Colonic mucosa (tissue), 4 donors: ENCODE measurements at places on chromosomes 3 and 15. TPM values are rescaled to one million over a fixed set of nuclear protein-coding genes. Genes with fewer than 3 reads are reported as not detected.
A peak's percentile ranks its signal among the peaks of the same experiment; 100 is the strongest.

DNA sequence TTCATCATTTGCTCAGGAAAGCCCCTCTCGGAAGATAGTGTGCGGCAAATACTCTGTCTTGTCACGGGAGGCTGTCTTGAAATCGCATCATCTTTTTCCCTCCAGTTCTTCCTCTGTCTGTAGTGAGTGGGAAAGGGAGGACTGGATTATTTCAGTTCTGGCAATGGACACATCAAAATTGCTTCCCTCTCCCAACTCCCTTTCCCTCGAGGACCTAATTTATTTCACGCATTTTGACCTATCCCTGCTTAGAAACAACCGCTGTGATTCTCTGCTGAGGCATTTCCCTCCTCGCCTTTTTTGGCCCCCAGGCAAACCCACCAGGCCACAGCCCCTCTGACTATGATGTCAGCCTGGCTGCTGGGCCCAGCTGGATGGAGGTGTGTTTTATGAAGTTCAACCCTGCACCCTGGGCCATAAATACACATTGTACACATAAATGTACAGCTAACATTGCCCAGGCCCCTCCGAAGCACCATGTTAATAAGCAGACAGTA lies 138.7 kb upstream of the LRTM1 start:
- H3K36me3 ChIP-seq: no peaks in the 10 kb centered on the region
- no peaks in the 10 kb centered on the region for H3K27me3 ChIP-seq
- no peak for DNase-seq
- H3K4me3 ChIP-seq: no peak overlapping the region

DNA sequence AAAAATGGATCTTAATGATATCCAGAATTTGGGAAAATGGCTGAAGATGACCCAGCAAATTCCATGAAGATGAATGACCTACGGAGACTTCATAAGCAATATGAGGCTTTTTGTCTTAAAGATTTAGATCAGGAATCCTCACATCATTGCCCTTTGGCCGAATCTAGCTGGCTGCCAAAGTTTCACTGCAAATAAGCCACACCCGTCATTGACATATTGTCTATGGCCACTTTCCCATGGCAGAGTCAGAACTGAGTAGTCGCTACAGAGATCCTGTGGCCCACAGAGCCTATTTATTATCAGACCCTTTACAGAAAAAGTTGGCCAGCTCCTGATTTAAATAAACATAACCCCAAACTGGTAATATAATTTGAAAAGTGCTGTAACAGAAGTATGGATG lies 307.4 kb upstream of the RARB start:
- H3K36me3 ChIP-seq: no peaks in the 10 kb centered on the region
- DNase-seq: peak; percentile 78
- no peak overlapping the region for H3K27ac ChIP-seq
- H3K4me3 ChIP-seq: no peak overlapping the region
- no peaks in the 10 kb centered on the region for H3K27me3 ChIP-seq
- H3K4me1 ChIP-seq: no peaks in the 10 kb centered on the region

DNA sequence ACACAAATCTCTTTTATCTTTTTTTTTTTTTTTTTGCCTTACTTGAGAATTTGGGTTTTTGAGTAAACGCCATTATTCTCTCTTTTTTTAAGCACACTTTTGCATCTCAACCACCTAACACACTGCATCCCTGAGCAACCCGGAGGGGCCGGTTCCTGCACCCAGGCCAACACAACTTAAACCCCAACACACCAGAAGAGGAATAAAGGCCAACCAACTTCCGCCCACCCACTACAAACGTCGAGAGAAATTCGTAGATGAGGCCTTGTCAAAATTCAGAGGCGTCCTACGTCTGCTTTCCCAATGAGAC lies 389 bp upstream of the CCNB2 start:
- H3K4me3 ChIP-seq: peak overlapping the region; percentile 58
- DNase-seq: no peak
- no peaks in the 10 kb centered on the region for H3K27me3 ChIP-seq
- H3K36me3 ChIP-seq: no peaks in the 10 kb centered on the region

DNA sequence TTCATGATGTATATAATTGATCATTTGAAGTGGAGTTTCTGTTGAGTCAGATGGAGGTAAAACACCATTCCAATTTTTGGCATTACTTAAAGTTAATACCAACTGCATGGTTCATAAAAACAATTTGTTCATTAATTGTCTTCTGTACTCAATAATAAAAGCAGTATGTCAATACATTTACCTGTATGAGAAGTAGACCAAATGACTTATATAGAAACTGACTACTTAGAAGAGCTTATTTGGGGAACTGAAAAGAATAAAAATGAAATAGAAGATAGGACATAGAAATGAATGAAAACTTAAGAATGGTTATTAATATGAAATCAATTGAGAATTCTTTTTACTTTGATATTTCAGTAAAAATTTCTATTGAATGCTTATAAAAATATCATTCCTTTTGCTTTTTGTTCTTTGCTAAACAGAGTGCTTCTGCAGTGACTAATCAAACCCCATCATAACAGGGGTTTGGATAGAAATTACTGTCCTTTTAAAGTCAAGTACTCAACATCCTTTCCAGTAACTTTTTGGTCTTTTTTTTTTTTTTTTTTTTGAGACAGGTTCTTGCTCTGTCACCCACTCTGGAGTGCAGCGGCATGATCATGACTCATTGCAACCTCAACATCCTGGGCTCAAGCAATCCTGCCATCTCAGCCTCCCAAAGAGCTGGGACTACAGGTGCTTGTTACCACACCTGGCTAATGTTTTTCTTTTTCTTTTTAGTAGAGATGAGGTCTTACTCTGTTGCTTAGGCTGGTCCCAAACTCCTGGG lies 6.5 kb upstream of the CRYBG3 start:
- no peak for DNase-seq
- H3K36me3 ChIP-seq: no peaks in the 10 kb centered on the region
- H3K27ac ChIP-seq: no peak overlapping the region
- H3K4me3 ChIP-seq: no peak overlapping the region
- no peaks in the 10 kb centered on the region for H3K27me3 ChIP-seq

- H3K4me1 ChIP-seq: no peaks in the 10 kb centered on the region
- peaks cover 17% of the 10 kb centered on the region for H3K36me3 ChIP-seq
- H3K4me3 ChIP-seq: no peak overlapping the region
- H3K27me3 ChIP-seq: no peaks in the 10 kb centered on the region
- DNase-seq: no peak
These were observed 17.0 kb downstream of the CLK3 start for GRCh38 chr15:74632601-74633000.

- no peak overlapping the region for H3K4me3 ChIP-seq
- no peaks in the 10 kb centered on the region for H3K27me3 ChIP-seq
- DNase-seq: no peak
- no peak overlapping the region for H3K27ac ChIP-seq
- no peaks in the 10 kb centered on the region for H3K4me1 ChIP-seq
- H3K36me3 ChIP-seq: no peaks in the 10 kb centered on the region
These were observed 70.3 kb downstream of the ARHGEF26 start for GRCh38 chr3:154191520-154191919.

DNA sequence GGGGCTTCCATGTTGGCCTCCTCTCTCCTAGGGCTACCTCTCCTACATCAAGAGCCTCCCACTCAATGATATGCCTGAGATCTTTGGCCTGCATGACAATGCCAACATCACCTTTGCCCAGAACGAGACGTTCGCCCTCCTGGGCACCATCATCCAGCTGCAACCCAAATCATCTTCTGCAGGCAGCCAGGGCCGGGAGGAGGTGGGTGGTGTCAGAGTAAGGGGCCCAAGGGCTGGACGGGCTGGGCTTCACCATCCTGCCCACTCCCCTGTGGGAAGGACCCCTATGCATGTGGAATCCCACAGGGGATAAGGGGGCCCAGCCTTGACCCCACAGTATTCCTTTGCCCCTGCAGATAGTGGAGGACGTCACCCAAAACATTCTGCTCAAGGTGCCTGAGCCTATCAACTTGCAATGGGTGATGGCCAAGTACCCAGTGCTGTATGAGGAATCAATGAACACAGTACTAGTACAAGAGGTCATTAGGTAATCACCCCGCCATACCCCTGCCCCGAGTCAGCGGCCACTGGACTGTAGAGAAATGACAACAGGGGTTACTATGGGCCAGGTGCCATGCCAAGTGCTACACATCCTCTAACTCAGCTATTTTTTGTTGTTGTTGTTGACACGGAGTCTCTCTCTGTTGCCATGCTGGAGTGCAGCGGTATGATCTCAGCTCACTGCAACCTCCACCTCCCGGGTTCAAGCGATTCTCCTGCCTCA lies 47.1 kb downstream of the SEMA3G start:
- DNase-seq: no peak
- no peaks in the 10 kb centered on the region for H3K27me3 ChIP-seq
- H3K4me1 ChIP-seq: peaks cover 3% of the 10 kb centered on the region
- H3K27ac ChIP-seq: no peak overlapping the region
- peaks cover 3% of the 10 kb centered on the region for H3K36me3 ChIP-seq

DNA sequence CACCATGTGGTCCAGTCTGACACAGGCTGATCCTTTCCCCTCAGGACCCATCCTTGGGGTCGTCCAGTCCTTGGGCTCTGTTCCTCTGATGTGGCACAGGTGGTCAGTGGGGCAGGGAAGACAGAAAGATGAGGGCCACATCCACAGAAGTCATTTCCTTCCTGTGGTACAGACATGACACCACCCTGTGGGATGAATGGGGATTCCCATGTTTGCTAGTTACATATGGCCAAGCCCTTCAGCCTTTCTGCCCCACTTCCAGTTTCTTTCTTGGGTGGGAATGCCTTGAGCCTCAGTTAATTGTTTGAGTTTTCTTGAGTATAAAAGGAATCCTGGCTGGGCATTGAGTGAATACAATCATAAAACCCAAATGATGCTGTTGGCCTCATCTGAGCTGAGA lies 284.7 kb upstream of the CTDSPL start:
- DNase-seq: no peak
- H3K36me3 ChIP-seq: no peaks in the 10 kb centered on the region
- no peaks in the 10 kb centered on the region for H3K27me3 ChIP-seq
- H3K4me1 ChIP-seq: no peaks in the 10 kb centered on the region
- no peak overlapping the region for H3K4me3 ChIP-seq

- no peaks in the 10 kb centered on the region for H3K36me3 ChIP-seq
- DNase-seq: no peak
These were observed 21.0 kb downstream of the PTH1R start for GRCh38 chr3:46898321-46899150.

GRCh38 chr3:107928084-107928445 lies 162.8 kb downstream of the CD47 start:
- peak overlapping the region; percentile 47 for H3K4me3 ChIP-seq
- H3K4me1 ChIP-seq: no peaks in the 10 kb centered on the region
- no peak overlapping the region for H3K27ac ChIP-seq
- no peaks in the 10 kb centered on the region for H3K27me3 ChIP-seq

GRCh38 chr15:100602823-100603393 lies 519 bp downstream of the ASB7 start:
- peaks cover 15% of the 10 kb centered on the region for H3K4me1 ChIP-seq
- H3K4me3 ChIP-seq: peak overlapping the region; percentile 98
- peak; percentile 42 for DNase-seq
- H3K36me3 ChIP-seq: no peaks in the 10 kb centered on the region

DNA sequence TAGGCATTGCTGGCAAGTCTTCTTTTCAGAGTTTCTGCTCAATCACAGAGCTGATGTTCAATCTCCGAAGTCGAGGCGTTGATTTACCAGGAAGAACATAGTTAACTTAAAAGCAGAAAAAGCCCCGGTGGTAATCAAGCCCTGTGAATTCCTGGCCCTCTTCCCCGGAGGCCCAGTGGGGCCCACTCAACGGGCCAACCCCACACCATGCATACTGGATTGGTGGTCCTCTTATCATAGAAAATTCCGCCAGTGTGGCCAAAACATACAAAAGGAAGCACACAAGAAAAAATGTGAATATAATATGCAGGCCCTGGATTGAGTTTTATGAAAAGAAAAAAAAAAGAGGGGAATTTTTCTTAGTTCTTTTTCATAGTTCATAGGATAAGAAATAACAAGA lies 873.0 kb upstream of the NR2F2 start:
- H3K27me3 ChIP-seq: no peaks in the 10 kb centered on the region
- H3K4me3 ChIP-seq: no peak overlapping the region
- H3K4me1 ChIP-seq: no peaks in the 10 kb centered on the region
- no peaks in the 10 kb centered on the region for H3K36me3 ChIP-seq
- no peak overlapping the region for H3K27ac ChIP-seq
- no peak for DNase-seq

DNA sequence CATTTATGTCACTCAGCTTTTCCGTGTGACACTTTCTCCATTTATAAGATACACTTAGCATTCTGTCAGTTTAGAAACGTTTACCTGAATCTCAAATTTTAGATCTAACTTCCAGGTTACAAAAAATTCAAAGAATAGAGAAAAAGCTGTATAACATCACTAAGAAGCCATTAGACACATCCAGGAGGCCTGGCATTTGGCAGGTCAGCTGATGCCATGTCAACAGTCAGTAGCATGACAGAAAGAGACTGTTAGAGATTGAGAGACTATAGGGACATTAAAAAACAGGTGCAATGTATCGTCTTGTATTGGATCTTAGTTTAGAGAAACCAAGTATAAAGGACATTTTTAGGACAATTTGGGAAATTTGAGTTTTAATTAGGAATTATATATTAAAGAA lies 53.4 kb upstream of the ATOSA start:
- no peaks in the 10 kb centered on the region for H3K36me3 ChIP-seq
- H3K27me3 ChIP-seq: no peaks in the 10 kb centered on the region
- H3K27ac ChIP-seq: no peak overlapping the region
- no peak for DNase-seq
- H3K4me1 ChIP-seq: no peaks in the 10 kb centered on the region
- no peak overlapping the region for H3K4me3 ChIP-seq

- no peak for DNase-seq
- no peak overlapping the region for H3K4me3 ChIP-seq
- H3K27ac ChIP-seq: no peak overlapping the region
- H3K36me3 ChIP-seq: no peaks in the 10 kb centered on the region
- no peaks in the 10 kb centered on the region for H3K27me3 ChIP-seq
- H3K4me1 ChIP-seq: no peaks in the 10 kb centered on the region
These were observed 17.9 kb downstream of the ABHD2 start for GRCh38 chr15:89106200-89106599.

Gene CHRNB4
- not detected for total RNA-seq

Gene GOLGA8A
- total RNA-seq: 24.2 TPM

Gene GOLGA8M
- not detected for total RNA-seq

Gene TM4SF1
- total RNA-seq: 48.7 TPM

Gene GP5
- not detected for total RNA-seq

Gene CCR3
- total RNA-seq: not detected

Gene ITGB5
- 74.8 TPM for total RNA-seq

Gene CAPN3
- total RNA-seq: 6.8 TPM

Gene ZDHHC19
- total RNA-seq: not detected

Gene CYP8B1
- not detected for total RNA-seq

Gene LARP6
- 3.5 TPM for total RNA-seq
